ENCODE measurements at places on chromosomes 3 and 15.

- DNase-seq: no peak
Observed at GRCh38 chr15:94229591-94230369, 1.6 kb upstream of the MCTP2 start.

GRCh38 chr15:100095541-100096247, 246.1 kb downstream of the ADAMTS17 start:
- DNase-seq: no peak

GRCh38 chr15:65857718-65858402, 11.4 kb upstream of the RAB11A start:
- no peak for DNase-seq

DNA sequence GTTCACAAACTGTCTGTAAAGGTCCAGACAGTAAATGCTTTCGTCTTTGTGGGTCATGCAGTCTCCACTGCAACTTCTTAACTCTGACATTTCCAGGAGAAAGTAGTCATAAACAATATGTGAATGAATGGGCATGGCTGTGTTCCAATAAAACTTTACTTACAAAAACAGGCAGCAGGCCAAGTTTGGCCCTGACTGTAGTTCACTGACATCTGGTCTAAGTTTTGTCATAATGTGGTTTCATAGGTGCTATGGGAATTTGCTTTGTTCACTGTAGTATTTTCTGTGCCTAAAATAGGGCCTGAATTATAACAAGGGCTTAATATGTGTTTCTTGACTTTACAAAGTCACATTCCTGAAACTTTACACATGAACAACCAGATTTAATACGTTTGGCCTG, 186.0 kb upstream of the KBTBD8 start:
- DNase-seq: peak; percentile 69

DNA sequence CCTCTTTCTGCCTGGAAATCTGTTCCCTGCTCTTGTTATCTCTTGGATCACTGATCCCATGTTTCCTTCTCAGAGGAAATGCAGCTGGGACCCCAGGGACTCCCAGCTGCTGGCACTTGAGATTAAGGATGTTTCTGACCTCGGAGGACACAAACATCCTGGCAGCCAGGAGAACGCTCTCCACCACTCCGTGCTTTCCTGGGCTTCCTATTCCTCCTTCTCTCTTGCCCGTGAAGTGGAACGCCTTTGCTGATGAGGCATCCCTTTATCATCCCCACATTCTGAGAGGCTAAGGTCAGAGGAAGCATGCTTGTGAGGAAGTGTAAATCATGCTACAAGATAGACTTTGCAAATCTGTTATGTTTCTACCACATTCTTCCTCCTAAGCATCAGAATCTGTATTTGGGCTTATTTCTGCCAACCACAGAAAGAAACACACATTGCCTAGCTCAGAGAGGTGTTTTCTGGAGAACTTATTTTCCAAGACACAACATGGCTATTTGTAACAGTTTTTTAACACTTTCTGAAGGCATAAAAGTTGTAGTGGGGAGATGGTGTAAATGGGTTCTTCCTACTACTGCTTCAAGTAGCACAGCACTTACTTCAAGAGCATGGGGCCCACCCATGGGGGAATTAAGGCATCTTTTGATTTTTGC, 25.6 kb upstream of the LDHAL6B start:
- DNase-seq: peak; percentile 71

DNA sequence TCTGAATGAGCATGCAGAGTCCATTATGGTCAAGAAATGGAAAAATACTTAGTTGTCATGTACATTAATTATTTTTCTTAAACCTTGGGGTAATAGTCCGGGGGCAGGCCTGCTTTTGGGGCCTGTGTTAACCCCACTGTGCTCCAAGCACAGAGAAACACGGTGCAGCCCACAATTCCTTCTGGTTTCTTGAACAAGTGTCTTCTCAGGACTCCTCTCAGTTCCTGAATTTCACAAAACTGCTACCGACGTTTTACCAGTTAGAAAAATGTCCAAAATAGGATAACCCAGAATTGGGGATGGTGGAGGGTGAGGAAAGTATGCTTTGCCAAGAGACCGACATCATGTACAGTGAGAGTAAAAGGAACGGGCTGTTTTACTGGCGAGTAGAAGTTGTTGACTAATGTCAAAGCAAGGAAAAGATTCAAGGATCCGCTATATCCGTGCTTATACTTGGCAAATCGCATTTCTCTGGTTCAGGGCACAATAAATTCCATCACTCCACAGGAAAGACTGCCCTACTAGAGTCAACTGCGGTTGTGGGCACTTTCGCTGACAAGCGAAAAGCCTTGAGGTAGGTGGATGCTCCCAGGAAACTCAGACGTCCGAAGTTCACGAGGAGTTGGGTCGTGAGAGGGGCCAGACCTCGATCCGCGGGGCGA, 495 bp upstream of the NXPE3 start:
- no peak for DNase-seq

- peak; percentile 48 for DNase-seq
Observed at GRCh38 chr15:63277038-63277892, at the start of gene APH1B. TSS of gene APH1B (plus strand) at chr15:63277605. CDS start at chr15:63277624, 19 bp downstream.

- DNase-seq: peak; percentile 11
Observed at GRCh38 chr3:52153389-52154096, 680 bp downstream of the POC1A start.

DNA sequence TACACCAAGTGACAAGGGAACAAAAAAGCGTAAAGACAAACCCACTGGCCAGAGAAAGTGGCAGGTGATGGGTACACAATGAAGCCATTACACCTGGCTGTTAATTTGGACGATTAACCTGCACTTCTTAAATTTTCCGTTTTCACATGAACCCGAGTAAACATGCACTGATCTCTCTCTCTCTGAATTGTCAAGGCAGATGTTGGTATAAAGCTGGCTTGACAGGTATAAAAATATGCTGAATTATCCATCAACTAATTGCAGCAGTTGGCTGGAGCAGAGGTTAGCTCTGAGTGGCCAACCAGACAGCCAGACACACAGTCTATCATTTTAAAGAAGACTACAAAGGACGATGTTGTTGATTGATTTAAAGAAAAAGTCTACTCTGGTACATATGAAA, 561.7 kb upstream of the ALCAM start:
- DNase-seq: no peak

- no peak for DNase-seq
Observed at GRCh38 chr3:33729993-33730392, 11.9 kb upstream of the CLASP2 start.

All from IMR-90 (cell line).